ENCODE measurements at places on chromosomes 3 and 15.

DNA sequence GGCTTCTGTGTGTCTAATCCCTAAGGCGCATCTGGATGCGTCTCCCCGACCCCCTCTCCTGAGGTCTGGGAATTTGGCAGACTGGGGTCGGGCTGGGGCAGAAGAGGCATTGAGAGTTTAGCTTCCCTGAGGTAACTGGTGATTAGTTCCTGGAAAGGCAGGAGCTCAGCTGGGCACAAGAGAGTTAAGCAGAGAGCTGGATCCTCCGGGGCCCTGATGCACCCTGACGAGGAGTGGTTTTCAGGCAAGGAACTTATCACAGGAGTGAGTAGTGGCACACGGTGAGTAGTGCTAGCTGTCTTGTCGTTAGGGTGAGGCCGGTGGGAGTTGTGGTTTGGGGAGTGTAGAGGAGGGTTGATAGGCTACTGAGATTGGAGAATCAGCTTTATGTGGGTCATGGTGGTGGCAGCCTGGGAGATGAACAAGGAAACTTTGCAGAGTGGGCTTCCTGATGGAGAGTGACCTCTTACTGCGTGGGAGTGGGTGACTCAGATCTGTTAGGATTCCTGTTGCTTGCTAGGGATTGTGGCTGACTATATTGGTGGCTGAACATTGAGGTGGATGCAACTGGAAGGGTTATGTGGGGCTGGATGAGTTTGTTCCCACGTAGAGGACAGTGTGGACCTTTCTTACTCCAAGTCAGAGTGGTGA is 897 bp downstream of the RAD54L2 start:
- DNase-seq: no peak

- no peak for DNase-seq
Observed at GRCh38 chr15:84928843-84929168, 44.3 kb downstream of the SLC28A1 start.

GRCh38 chr3:118984699-118985098 is 49.9 kb downstream of the IGSF11 start:
- DNase-seq: no peak

GRCh38 chr3:30300809-30301208 is 305.6 kb upstream of the TGFBR2 start:
- no peak for DNase-seq

DNA sequence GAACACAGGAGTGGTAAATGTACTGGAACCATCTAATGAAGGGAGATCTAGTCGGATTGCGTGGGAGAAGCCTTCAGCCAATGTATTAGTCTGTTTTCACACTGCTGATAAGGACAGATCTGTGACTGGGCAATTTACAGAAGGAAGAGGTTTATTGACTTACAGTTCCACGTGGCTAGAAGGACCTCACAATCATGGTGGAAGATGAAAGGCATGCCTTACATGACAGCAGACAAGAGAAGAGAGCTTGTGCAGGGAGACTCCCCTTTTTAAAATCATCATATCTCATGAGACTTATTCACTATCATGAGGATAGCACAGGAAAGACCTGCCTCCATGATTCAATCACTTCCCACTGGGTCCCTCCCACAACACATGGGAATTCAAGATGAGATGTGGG is 17.0 kb downstream of the HRG start:
- no peak for DNase-seq

DNA sequence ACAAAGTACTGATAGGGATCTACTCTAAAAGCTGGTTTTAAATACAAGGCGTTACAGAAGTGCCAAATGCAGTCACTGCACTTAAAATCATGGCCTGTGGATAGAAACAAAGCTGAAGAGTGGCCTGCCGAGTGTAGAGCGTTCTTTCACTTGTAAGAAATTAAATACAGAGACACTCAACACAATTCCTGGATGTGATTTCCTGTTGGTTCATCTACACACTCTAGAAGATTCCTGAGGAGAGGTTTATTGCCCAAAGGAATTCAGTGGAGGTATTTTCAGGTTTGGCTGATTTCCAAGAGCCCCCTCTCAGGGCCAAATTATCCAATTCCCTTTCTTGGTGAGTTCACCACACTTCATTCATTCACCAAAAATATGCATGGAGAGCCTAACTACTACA is 200.3 kb upstream of the IL12A start:
- DNase-seq: no peak

DNA sequence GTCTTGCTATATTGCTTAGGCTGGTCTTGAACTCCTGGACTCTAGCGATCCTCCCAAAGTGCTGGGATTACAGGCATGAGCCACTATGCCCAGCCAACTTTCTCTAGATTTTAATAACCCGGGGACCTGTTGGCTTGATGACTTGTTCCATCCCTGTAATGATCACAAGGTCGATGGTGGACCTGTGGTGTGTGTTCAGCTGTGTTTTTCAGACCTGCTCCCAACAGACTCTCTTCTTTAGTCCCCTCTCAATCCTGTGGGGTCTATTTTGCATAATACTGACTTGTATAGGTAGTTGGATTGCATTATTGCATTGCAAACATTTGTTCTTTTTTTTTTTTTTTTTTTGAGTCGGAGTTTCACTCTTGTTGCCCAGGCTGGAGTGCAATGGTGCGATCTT is 1.9 kb downstream of the MAP2K1 start:
- no peak for DNase-seq

DNA sequence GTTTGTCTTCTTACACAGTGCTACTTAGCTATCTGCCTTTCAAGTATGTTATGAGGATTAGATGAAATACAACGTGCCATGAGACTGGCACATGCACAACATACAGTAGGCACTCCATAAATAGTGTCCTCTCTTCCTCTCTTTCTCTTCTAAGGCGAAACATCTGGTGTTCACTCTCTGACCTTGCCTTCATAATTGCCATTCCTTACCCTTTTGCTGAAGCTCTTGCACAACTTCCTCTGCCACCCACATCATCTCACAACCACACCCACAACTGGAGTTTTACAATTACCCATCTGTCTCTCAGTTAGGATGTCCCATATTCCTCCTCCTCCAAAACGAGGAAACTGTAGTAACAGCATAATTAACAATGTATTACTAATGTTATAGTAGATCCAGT is 26.4 kb upstream of the ACP3 start:
- no peak for DNase-seq

- DNase-seq: no peak
Observed at GRCh38 chr3:127165694-127166485, 27.0 kb upstream of the PRR23E start.

- DNase-seq: no peak
Observed at GRCh38 chr3:42689421-42690014, 4.2 kb downstream of the KLHL40 start.

DNA sequence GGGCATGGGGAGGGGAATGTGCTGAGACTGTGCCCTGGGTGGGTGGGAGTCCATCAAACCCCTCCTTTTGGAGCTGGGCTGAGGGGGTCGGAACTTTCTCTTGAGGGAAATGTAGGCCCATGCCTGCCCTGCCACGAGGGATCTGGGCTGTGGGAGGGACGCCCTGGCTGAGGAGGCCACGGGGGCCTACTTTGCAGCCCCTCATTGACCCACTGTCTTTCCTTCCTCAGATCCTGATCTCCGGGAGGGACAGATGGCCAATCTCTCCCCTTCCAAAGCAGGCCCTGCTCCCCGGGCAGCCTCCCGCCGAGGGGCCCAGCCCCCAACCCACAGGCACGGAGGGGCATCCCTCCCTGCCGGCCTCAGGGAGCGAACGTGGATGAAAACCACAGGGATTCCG is 25.3 kb downstream of the LOXL1 start:
- DNase-seq: no peak

- no peak for DNase-seq
Observed at GRCh38 chr3:69231929-69232440, 109.6 kb upstream of the LMOD3 start.

GRCh38 chr3:38731522-38731921 is 82.0 kb upstream of the SCN5A start:
- no peak for DNase-seq

DNA sequence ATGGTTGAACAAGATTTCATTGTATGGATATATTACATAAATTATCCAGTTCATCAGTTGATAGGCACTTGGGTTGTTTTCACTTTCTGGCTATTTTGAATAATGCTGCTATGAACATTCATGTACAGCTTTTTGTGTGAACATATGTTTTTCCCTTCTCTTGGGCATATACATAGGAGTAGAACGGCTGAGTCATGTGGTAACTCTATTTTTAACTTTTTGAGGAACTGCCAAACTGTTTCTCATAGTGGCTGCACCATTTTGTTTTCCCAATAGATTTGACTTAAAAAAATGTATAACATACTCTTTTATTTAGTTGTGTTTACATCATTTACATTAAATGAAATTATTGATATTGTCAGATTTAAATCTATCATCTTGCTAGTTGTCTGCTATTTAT is 28.8 kb upstream of the RFX7 start:
- DNase-seq: no peak

DNA sequence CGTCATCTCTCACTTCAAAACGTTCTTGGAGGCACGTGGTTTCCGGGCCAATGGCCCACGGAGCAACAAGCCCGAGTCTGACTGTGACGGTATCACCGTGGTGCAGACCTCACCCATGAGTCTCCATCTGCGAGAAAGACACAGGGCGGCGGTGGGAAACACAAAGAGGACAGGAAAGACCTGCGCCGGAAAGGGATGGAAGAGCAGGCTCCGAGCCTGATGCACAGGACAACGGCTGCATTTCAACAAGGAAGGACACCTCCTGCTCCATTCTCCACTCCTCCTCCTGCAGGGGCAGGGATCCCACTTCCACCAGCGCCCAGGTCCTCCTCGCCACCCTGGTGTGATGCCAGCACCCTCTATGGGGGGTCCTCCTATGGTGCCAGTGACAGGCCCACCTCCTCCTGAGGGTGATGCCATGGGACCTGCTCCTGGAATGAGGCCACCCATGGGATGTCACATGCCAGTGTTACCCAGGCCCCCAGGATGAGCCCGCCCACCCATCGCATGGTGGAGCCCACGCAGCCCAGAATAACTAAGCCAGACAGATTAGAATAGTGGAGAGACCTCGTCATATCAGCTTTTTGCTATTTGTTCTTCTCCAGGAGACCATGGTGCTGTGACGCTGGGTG is 73.0 kb upstream of the PCSK6 start:
- DNase-seq: no peak

GRCh38 chr3:170368921-170369320 is 11.4 kb downstream of the SKIL start:
- DNase-seq: no peak

Data from GDM1 (cell line).